ENCODE measurements at places on chromosomes 1 and 21. TPM values are rescaled to one million over a fixed set of nuclear protein-coding genes. Genes with fewer than 3 reads are reported as not detected.

DNA sequence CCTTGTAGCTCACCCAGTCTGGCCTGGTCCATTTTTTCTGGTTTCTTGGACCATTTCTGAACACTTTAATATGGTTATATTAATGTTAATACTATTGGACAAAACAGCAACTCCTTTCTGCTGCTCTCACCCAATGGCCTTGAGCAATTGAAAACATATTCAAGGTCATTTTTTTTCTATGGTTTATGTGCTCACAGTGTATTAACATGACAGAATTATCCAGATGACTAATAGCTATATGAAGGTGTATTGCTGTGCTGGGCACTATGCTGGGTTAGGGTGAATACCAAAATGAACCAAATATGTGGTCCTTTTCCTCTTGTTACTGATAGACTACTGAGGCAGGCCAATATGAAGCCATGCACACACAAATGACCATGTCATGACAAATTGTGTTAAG is 591.6 kb upstream of the PLXNA2 start:
- DNase-seq, result no peak

Gene KRTAP21-2
- not detected for total RNA-seq

Gene WDR64
- not detected for total RNA-seq

GRCh38 chr1:44947774-44948311 is 38.6 kb downstream of the EIF2B3 start:
- peak; percentile 30 for DNase-seq

DNA sequence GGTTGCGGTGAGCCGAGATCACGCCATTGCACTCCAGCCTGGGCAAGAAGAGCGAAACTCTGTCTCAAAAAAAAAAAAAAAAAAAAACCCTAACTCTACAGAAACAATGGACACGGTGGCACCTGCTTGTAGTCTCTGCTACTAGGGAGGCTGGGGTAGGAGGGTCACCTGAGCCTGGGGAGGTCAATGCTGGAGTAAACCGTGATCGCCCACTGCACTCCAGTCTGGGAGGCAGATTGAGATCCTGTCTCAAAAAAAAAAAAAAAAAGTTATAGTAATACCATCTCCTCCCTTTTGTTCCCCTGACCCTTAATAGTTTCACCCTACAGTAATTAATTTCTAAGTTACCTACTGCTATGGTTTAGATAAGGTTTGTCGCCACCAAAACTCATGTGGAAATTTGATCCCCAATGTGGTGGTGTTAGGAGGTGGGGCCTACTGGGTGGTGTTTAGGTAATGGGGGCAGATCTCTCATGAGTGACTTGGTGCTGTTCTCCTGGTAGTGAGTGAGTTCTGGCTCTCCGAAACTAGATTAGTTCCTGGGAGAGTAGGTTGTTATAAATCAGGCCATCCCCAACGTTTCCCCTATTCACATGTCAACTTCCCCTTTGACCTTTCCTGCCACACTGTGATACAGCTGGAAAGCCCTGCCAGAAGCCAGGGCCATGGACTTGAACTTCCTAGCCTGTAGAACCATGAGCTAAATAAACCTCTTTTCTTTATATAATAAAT is 9.8 kb downstream of the FBXO42 start:
- no peak for DNase-seq

GRCh38 chr1:112470966-112471365 is 37.8 kb upstream of the WNT2B start:
- DNase-seq, result no peak

DNA sequence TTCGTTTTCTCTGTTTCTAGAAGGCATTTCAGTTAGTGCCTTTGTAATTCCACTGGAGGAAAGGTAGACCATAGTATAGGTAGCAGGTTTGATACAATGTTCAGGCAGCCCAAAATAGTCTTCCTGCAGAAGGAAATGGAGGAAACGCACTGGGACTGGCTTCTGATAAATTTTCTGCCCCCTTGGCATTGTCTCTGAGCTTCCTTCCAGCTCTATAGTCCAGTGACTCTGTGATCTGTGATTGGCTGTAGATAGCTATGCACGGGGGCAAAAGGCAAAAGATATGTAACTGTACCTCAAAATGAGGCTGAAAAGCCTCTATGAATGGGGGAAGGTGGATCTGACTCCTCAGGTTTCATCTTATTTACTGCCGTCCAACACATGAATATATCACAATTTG is 5.8 kb upstream of the MAGOH start:
- no peak for DNase-seq

DNA sequence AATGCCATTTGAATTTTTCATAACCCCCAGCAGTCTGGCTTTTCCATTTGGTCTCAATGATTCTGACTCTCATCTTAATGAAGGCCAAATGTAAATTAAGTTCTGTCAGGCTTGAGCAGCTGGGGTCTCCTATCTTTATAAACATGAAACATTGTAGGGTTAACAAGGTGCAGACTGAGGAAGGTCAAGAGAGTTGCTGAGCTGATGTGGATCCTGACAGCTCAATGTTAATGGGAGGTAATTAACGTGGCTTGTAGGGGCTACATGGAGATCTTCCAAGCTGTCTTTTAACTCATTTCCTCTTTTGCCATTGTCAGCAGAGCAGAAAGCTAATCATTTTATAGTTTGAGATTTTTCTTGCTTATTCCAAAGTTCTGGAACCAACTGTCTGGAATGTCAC is 55.2 kb downstream of the FGGY start:
- DNase-seq, result no peak

Gene TSSK3
- 0.40 TPM for total RNA-seq

Gene GPR153
- 38.2 TPM for total RNA-seq

DNA sequence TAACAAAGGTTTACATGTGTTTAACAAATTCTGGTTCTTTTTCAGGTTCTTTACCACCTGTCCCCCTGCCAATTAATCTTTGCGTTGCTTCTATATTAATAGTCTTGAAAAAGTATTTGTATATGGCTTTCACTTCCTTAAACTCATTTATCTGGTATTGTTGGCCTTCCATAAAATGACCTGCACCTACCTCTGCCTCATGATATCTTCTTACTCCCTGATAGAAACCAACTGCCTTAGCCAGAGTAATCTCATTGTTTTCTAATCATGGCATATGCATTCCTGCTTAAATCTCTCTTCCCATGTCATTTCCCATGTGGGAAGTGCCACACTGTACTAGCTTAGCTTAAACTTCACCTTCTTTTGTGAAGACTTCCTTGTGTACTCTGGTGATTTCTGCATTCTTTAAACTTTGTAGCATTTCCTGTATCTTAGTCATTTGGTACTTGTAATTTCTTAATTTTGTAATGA is 8.7 kb downstream of the SMG7 start:
- DNase-seq, result peak; percentile 24

DNA sequence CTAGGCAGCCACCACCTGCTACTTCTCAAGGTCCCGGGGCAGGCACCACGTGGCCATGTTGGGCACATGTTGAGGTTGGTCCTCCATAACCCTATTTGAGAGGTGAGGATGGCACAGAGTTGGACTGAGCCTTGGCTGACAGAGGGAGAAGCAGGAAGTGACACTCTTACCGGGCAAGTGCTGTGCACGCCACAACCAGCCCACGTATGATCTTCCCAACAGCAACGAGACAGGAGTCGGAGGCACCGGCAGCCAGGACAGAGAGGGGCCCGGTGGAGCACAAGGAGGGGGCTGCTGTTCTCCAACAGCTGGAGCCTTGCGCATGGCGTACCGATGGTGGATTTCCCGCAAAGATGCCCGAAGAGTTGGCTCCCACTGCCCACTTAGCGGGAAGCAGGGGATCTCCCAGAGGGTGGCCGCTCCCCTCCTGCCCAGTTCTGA is 3.4 kb downstream of the CLEC20A start:
- DNase-seq, result no peak

DNA sequence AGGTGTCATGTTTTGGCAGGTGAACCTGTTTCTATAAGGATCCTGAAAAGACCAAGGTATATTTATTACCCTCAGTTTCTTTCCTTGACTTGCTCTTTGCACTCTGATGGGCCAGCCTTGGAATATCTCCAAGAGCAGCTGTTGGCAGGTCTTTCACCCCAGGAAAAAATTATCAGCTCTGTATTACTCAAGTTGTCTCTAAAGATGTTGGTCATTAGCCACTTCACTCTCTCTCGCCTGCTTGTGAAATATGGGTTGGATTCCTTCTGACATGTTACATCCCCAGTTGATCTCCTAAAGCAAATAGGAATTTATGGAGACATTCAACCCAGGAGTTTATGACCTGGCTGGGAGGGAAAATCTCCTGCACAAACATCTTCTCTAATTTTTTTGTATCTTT is 85.9 kb downstream of the KCNJ15 start:
- peak; percentile 45 for DNase-seq

Gene TMCO1
- 112 TPM for total RNA-seq

- DNase-seq, result no peak
Observed at GRCh38 chr1:29679316-29679715, 443.0 kb downstream of the PTPRU start.

Gene TDRD10
- total RNA-seq, result not detected
